ENCODE measurements at places on chromosomes 11 and 22.

DNA sequence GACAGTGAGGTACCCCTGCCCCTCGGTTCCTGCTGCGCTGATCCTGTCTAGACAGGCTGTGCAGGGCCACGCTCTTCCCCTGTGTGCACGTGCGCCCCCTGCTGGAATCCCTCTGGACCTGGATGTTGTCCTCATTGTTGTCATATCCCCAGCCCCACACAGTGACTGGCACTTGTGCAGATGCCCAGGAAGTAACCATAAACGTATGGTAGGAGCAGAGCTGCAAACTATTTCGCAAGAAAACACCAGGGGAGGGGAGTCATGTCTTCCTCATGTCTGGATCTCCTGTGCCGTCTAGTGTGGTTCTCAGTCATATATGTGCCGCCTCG is 114.7 kb downstream of the CRYBB2 start:
- DNase-seq = no peak

DNA sequence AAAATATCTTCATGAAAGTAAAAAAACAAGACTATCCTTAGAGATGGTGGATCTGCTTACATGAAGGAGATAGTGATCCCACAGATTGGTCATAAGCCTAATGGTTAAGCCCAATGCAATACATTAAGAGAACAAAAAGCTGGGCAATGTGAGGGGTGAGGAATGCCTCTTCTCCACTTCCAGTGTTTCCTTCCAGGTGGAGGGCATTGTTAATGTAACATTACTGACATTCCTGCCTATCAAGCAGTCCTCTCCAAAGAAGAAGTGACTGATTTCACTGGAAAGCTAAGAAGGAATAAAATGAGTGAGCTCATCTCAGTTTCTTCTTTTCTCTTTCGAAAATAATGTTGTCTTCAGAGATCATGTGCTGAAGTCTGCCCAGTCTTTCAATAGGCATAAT is 207.8 kb downstream of the RAB38 start:
- no peak for DNase-seq

GRCh38 chr22:22479999-22480532 is 28.5 kb downstream of the ZNF280B start:
- no peak for DNase-seq

DNA sequence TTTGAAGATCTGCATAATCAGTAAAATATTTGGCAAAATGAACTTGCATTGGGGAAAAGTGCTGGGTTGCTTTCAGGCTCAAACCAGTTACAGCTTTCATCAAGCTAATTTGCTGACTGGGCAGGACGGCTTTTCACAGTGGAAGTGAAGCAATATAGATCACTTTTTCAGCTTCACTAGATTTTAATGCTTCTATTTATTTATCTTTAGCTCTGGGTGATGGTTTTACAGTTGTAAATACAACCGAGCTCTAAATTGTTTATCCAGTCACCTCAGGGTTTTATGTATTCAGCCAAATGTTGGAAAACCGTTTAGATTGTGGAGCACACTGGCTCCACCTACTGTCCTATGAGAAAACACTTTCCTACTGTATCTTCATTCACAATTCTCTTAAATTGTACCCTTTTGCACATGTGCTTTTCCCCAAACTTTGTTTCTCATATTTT is 58.2 kb downstream of the ACER3 start:
- no peak for DNase-seq

GRCh38 chr22:38761202-38762162 is 5.7 kb upstream of the SUN2 start:
- DNase-seq = no peak

DNA sequence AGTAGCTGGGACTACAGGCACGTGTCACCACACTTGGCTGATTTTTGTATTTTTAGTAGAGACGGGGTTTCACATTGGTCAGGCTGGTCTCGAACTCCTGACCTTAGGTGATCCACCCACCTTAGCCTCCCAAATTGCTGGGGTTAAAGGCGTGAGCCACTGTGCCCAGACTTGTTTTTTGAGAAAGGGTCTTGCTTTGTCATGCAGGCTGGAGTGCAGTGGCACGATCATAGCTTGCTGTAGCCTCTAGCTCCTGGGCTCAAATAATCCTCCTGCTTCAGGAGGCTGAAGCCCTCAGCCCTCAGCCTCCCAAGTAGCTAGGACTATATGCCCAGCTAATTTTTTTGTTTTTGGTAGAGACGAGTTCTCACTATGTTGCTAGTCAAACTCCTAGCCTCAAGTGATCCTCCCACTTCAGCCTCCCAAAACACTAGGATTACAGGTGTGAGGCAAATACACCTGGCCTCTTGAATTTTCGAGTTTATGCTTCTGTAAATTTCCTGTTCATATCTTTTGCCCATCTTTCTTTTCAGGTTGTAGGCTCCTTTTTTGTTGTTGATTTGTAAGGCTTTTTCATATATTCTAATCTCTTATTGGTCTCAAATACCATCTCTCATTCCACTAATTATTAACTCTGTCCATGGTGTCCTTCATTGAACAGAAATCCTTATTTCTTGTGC is 3.4 kb upstream of the RBM4B start:
- DNase-seq = no peak

GRCh38 chr11:124638500-124638899 is 15.8 kb downstream of the TBRG1 start:
- DNase-seq = no peak

GRCh38 chr11:69919659-69920344 is 100.6 kb upstream of the FGF3 start:
- DNase-seq = no peak

DNA sequence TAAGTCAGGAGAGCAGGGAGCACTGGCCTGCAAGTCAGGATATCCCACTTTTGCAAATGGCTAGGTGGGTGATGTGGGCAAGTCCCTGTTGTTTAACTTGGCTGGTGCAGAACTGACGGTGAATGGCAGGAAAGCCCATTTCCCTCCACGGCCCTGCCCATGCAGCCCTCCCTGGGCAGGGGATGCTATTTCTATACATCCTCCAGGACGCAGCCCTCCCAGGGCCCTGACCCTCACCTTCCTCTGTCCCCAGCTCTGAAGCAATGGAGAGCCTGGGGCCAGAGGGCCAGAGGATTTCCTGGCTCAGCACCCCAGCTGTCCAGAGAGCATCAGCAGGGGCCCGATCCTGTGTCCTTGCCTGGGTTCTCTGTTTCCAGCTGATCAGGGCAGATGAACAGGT is 91.3 kb downstream of the TSPAN18 start:
- DNase-seq = no peak
